Stimulated activated CD4-positive, alpha-beta T cell treated with anti-CD3 and anti-CD28 coated beads, Interleukin-1b, Interleukin-23, amount 100 ng/mL, for 1 hour (primary cell): ENCODE measurements at places on chromosomes 7 and 10.

GRCh38 chr7:138559448-138559847, 99.4 kb downstream of the TRIM24 start:
- DNase-seq = no peak

DNA sequence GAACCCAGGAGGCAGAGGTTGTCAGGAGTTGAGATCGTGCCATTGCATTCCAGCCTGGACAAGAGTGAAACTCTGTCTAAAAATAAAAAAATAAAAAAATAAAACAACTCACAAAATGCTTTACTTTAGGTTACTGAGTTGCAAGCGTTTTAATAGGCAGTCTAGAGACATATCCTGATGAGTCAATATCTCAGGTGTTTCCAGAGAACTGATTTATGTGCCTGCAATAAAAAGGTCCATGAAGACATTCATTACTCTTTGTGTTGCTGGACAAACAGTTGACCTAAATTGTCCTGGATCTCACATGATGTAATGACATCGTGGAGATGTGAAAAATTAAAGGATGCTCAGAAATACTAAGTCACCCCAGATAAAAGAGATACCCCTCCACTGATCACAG, 31.5 kb downstream of the CDNF start:
- no peak for DNase-seq

GRCh38 chr10:114647545-114648138, 10.4 kb downstream of the ABLIM1 start:
- DNase-seq = no peak

- no peak for DNase-seq
Measured at GRCh38 chr10:101063548-101064414, 2.0 kb downstream of the KAZALD1 start.

DNA sequence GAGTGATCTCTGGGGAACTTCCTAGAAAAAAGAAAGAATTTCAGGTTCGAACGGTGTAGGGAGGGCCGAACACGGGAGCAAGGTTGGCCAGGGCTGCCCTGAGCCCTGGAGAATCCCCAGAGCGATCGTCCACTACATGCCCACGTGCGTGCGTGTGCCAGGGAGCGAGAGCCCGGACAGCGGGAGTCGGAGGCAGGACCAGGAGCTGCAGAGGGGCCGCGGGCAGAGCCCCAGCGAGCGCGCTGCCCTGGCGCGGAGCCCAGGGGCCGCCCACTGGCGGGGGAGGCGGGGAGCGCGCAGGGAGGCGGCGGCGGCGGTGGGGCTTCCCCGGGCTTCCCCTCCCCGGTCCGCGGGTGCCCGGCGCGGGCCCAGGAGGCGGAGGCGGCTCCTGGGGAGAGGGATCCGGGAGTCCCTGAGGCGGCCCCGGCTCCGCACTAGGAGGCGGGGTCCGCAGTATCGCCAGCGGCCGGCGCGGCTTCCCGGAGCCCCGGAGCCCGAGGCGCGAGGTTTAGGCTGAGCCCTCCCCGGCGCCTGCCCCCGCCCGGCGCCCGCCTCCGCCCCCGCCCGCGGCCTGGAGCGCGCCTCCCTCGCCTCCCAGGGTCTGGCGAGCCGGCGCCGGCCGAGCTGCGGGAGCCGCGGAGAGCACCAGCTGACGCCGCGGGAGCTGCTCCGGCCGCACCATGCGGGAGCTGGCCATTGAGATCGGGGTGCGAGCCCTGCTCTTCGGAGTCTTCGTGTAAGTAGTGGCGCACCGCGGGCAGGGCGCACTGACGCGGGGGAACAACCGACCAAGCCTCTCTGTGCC, at the start of gene PLPP4:
Gene PLPP4, plus strand, starts transcription at position 602 of the 805 bp plus-strand sequence. Its CDS starts 79 bp downstream, at position 681.
- no peak for DNase-seq

DNA sequence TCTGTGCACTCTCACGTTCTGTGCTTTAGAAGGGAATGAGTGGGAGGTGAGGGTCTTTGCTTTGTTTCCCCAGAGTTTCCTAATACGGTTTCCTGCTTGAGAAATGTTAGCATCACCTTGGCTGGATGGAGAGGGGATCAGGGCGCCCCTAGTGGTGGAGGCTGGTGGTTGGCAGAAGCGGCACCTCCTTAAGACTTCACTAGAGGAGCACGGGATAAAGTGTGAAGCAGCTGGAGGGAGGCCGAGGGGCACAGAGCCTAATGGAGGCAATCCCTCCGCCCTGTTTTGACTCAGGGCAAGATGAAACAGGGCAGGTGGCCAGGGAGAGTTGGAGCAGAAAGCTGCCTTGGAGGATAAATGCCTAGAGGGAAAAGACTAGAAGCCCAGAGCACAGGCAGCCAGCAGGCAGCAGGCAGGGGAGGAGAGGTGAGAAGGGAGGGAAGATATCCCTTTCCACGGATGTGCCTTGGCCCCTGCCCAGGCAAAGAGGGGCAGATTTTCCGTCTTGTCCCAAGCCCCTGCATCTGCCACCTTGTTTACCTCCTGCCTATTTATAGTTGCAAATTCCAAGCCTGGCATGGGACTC, 56.0 kb upstream of the BTRC start:
- DNase-seq = peak; percentile 70

GRCh38 chr7:116780521-116780920, 81.9 kb upstream of the CAPZA2 start:
- no peak for DNase-seq

- DNase-seq = no peak
Measured at GRCh38 chr7:117949232-117949631, 76.0 kb upstream of the CTTNBP2 start.

- no peak for DNase-seq
Measured at GRCh38 chr7:116610210-116610609, 61.8 kb upstream of the MET start.

GRCh38 chr10:103595933-103596726, 102.6 kb downstream of the NEURL1 start:
- DNase-seq = no peak

DNA sequence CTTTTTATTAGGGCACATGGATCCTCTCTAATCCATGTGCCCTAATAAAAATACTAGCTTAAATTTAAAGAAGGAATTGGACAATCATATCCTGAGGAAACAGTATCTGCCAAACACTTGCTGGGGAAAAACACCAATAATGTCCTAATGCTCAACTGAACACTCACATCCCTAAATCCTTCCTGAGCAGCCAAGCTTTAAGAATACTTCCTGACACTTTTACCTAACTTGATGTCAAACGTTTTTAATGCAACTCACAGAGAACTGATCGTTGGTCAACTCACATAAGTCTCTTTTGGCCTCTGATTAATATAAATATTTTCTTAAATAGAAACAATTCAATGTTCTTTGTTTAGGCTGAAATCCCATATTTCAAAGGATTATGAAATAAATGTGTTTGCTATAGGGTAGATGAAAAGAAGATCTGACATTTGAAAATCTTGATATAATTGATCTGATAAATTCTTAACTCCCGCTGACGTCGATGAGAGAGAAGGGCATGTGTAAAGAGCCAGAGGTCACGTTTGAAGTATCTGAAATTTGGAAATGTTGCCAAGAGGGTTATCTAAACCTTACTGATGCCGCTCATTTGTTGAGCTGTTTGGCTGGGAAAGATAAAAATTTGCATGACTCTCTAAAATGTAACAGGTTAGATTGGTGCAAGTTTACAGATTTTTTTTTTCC, 122.8 kb upstream of the RHOBTB1 start:
- DNase-seq = no peak

- no peak for DNase-seq
Measured at GRCh38 chr7:101747879-101748345, 69.5 kb upstream of the CUX1 start.

GRCh38 chr7:143351060-143351459, 11.5 kb downstream of the FAM131B start:
- no peak for DNase-seq

- DNase-seq = no peak
Measured at GRCh38 chr10:70682920-70683600, 10.8 kb downstream of the ADAMTS14 start.

DNA sequence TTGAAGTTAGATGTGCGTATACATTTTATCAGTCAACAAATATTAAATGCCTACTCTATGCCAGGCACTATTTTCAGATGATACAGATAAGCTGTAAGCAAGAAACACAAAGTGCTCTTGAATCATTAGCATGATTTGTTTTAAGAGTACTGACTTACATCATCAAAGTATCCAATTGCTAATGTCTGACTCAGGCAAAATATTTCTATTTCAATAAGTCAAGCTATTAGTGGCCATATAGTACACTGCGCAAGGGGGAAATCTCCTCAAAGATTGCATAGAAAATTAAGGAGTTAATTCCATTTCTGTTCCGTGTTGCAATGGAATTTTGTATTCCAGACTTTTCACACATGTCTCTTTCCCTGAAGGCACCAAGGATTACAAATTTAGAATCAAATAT, 46.1 kb upstream of the DNAJC1 start:
- DNase-seq = no peak

- no peak for DNase-seq
Measured at GRCh38 chr10:92886334-92886961, 38.1 kb downstream of the EXOC6 start.

DNA sequence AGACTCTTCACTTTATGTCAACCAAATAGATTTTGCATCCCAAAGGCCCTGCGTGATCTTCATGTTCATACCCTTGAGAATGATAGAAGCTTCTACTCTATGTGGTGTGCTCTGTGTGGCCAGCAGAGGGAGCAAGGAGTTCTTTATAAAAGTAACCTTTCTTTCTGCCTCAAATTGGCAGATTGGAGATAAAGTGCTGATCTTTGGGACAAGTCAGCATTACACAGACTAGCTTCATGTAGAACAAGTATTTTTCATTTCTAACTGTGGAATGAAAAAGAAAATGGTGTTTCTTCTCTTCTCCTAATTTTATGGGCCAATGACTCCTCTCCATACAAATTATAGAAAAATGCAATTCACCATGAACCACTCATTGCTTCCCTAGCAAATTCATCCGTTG, 1214.1 kb downstream of the SORCS1 start:
- no peak for DNase-seq

DNA sequence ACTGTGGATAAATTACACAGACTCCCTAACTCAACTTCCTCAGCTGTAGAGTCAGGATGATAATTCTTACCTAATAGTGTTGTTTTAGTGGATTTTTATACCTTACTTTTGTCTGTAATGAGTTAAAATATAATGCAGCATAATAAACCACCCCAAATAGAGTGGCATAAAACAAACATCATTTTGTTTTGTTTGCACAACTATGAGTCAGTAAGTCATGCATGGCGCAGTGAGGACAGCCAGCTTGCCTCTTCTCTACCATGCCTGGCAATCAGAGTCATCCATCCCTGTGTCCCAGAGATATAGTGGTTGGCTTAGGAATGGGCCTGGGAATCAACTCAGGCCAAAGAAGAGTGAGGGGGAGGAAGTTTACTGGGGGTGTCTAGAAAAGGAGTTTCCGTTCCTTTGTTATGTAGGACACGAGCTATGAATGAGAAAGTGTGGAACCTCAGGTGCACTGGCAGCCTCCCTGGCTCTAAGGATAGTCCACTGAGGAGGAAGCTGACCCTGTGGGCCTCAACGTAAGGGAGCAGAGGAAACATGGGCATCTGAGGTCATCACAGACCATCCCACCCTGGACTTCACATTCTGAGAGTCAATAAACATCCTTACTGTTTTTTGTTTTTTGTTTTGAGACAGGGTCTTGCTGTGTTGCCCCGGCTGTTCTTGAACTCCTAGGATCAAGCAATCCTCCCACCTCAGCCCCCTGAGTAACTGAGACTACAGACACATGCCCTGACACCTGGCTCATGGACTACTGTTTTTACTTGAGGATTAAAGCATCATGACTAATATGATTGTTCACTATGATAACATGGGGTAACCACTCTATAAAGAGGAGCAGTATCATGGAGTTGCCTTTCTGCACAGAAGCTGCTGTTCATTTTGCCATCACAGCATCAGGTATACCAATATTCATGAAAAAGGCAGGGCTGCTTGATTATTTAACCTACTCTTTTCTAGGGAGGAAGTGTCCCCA, 21.0 kb upstream of the GRB10 start:
- DNase-seq = no peak

- no peak for DNase-seq
Measured at GRCh38 chr10:3782146-3782450, 2.9 kb downstream of the KLF6 start.

GRCh38 chr7:79923953-79924352, 210.7 kb upstream of the GNAI1 start:
- DNase-seq = no peak

DNA sequence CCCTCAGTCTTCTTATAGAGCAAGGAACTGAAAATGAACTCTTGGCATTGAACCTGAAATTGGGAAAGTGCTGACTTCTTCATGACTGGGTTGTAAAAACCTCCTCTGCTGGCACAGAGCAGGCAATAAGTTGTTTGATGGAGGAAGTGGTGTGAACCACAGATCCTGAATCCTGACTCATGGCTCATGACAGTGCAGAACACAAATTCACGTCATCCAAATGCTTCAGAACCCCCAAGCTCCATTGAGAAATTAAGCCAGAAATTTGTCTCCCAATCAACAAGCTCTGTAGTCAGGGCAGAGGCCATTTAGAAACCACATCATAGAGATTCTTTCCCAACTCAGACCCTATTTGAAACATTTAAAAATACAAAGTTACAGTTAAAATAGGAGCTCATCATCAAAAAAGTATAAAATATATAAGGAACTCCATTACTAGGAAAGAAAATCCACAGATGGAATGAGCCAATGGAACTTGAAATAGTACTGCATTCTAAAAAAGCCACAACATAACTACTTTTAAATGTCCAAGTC, 10.3 kb upstream of the STK17A start:
- DNase-seq = no peak

DNA sequence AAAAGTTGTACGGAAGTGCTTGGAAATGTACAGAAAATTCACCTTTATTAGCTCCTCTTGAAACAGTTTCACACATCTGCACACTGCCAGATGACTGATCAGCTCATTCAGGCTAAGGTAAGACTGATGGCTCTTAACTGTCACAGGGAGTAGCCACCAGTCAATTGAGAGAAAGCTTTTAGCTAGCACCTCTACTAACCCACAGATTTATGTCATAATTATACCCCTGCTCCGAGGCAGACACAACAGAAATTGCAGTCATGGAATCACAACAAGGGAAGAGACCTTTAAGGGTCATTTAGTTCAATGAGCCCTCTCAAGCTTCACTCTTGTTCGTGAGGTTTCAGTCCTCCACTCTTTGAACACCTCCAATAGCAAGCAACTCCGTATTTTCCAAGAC, 235.4 kb downstream of the TRIL start:
- DNase-seq = no peak

DNA sequence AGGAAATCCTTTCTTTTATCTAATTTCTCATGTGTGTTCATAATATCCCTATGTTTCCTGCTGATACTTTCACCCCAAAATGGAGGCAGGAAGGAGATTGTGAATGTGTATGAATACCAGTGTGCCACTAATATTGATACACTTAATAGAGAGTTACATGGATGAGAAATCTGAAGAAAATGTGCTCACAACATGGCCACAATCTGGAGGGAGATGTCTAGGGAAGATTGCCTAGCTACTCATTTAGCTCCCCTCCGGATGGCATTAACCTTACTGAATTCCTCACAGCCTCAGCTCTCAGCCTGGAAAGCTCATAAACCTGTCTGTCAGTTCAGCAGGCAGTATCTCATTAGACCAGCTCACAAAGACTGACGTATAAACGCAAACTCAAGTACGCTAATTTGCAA, 23.4 kb upstream of the DMTF1 start:
- DNase-seq = no peak

DNA sequence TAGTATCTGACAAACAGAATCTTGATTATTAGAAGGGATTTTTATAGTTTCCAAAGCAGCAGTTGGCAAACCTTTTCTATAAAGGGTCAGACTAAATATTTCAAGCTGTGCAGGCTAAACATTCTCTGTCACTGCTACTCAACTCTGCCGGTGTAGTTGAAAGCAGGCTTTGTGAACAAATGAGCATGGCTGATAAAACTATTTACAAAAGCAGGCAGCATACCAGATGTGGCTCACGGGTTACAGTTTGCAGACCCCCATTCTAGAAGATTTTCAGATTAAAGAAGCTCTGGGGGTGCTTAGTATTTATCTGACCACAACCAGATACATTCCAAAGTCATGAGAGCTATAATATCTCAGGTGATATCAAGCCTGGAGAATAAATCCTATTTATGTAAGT, 1017.5 kb downstream of the SORCS1 start:
- no peak for DNase-seq
